ELR (cell line): ENCODE measurements at places on chromosomes 16 and 17.

DNA sequence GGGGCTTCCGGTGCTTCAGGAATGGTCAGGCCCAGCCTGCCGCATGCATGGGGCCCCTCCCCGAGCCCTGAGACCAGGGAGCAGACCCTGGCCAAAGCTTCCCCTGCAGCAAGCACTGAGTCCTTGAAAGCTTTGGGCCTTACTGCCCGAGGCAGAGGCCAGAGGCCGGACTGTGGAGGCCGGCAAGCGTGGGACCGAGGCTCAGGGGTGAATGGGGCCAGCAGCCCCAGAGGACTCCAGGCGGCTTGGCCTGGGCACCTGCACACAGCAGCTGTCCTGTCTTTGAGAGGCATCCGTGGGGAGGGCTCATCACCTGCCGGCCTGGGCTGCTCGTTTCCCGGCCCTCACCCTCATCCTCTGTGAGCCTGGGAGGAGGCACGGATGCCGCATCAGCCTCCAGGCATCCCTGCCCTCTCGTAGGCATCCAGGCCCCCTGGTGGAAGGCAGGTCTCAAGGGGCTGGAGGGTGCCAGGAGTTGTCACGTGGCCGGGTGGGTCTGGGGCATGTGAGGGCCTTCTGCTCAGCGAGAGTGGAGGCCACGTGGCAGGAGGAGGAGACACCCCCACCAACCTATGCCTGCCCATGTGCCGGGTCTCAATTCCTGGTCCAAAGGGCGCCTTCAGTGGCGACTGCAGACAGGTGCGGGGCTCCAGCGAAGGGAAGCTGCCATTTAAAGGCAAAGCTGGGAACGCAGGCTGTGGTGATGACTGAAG lies 31.4 kb downstream of the CACNA1H start:
- no peak for DNase-seq

DNA sequence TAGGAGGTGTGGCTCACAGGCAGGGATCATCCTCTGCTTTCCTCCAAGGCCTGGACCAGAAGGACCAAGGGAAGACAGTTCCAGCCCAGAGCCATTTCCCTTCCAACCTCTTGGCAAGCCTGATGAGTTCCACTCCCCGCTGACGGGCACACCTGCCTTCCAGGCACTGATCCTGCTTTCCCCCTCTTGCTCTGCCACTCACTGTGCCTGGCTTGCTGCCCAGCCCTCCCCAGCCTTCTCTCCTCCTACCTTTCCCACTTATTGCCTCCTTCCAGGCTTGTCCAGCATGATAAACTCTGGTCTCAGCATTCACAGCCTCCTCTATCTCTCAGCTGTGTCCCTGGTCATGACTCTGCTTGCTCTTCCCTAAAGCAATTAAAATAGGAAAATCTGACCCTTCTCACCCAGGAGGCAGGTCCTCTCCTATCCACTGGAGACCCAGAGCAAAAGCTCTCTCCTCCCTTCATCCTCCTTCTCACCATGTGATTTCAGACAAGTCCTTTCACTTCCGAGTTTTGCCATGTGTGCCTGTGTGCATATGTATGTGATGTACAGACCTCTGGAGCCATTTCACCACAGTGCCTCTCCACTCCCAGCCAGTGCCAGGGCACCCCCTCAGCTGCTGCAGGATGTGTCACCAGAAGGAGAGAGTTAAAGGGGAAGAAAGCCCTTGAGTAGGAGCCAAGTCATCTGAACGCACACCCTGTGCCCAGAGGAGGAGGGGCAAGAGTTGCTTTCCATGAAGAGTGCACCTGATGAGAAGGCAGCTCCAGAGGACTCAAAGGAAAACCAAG lies 13.4 kb upstream of the TMEM170A start:
- DNase-seq: no peak

- peak; percentile 65 for DNase-seq
These were observed 12.2 kb upstream of the BEAN1 start for GRCh38 chr16:66414891-66415290.

DNA sequence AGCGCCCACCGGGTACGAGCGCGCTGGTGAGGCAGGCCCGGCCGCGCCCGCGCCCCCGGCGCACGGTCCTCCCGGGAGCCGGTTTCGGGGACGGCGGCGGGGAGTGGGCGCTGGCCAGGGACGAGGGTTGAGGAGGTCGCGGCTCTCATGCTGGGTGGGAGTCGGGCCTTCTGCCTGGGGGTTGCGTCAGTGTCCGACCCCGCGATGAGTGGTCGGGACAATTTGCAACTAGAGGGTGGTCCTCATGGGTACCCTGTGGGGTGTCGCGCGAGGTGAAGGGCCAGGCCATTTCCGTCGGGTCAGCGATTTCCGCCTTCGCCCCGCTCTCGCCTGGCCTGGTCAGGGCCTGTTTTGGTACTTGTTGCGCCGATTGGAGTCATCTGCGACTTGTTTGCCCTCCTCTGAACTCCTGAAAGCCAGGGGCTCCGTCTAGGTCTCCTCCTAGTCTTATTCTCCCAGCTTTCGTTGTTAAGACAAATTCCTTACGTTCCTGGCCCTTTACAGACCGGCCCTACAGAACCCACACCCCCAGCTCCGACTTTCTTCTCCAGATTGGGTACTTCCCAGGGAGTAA lies 14.9 kb downstream of the NAA60 start:
- peak; percentile 55 for DNase-seq

GRCh38 chr17:60664022-60664421 lies 13.6 kb upstream of the BCAS3 start:
- DNase-seq: peak; percentile 28

- no peak for DNase-seq
These were observed 21.7 kb downstream of the SPHK1 start for GRCh38 chr17:76405967-76406647.
